Anterior cingulate cortex (tissue), 58 donors: ENCODE measurements at places on chromosomes 16 and 17.

GRCh38 chr16:72715267-72715666 is 332.7 kb downstream of the ZFHX3 start:
- no peak for DNase-seq

DNA sequence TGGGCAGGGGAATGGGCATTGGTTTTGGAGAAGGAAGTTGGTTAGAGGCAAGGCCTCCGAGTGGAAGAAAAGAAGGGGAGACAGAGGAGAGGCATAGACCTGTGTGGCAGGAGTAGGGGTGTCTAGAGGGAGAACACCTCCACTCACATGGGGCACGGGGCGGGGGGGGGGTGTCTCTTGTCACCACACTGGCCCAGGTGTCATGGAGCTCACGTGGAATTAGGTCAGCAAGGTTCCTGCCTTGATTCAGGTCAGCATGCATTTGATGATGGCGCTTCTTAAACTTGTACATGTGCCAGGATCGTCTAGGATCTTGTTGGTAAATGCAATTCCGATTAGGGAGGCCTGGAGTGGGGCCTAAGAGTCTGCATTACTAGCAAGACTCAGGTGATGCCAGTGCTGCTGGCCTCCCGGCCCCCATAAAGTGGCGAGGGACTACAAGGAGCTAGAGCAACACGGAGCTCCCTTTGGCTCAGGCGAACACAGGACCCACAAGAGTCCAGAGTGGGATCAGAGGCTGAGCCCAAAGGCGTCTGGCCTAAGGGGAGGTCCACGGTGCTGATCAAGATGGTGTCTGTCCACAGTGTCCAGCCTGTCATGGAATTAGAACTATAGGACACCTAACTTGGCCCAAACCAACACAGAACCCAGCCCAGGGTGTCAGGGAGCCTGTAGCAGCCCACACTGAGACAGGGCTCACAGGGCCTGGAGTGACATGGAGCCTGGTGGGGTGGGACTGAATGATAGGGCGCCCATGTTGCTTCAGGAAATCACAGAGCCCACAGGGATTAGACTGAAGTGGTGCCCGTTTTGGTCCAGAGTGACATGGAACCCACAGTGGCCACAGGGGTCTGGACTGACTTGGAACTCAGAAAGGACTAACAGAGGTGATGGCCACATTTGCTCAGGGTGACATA is 16.7 kb downstream of the EPOP start:
- no peak for DNase-seq

DNA sequence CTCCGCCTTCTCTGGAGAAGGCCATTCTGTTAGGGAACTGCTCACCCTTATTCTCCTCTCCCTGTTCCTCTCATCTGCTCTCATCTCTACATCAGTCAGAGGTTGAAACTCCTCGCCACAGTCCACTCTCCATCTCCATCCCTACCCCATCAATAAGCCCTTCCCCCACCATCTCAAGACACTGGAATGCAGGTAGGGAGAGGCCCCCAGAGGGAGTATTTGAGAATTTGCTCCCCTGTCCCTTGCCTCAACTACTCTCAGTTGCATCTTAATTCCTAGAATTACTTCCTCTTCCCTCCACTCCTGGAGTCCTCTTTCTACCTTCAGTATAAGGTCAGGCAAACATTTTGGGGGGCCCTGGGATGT is 2.0 kb upstream of the AATF start:
- no peak for DNase-seq

DNA sequence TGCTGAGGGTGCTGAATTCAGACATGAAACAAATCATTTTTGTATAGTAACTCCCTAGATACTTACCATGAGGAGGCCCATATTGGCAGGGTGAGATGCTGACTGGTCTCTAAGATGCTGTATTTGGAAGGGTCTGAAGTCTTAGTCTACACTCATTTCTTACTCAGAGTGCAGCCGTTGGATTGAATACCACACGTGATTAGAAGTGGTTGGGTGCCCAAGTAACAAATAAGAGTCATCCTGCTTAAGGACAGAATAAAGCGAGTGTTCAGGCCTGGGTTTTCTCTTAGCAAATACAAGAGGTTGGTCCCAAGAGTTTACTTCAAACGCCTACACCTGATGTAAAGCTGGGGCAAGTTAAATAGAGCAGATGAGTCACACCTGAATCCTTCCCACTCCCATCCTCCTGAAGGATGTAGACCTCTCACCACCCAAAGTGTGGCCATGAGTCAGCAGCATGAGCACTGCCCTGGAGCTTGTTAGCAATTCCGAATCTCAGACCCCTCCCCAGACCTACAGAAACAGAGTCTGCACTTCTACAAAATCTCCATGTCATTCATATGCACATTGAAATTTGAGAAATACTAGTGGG is 284.6 kb upstream of the CDH5 start:
- DNase-seq, result no peak

GRCh38 chr16:58198022-58198683 is at the start of gene CSNK2A2:
Gene CSNK2A2 (minus strand): TSS chr16:58198106. CDS start chr16:58197736, 370 bp downstream.
- DNase-seq, result peak; percentile 34

DNA sequence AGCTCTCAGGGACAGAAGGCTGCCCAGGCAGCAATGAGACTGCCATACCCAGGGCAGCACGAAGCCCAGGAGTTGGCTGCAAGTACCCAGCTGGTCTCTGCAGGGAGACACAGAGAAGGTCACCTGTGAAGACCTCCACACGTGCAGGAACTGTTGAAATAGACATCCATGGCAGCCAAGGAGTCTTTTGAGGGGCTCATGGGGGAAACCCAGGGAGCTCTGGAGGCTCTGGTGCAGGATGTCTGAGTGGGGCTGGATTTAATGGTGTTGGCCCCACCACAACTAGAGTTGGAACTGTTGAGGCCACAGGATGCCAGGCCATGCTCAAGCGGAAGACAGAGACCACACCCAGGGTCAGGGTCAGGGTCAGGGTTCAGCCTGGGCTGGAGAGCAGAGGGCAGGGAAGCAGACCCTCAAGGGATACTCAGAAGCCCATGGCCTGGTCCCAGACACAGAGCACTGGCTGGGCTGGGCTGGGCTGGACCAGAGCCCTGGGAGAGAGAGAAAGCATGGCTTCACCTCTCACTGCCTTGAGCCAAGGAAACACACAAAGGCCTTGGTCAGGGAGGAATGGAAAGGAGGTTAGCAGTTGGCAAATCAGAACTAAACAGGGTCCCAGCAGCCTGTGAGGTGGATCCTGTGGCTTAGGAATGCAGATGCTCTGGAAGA is 21.4 kb downstream of the PITPNM3 start:
- DNase-seq, result no peak

GRCh38 chr17:18888766-18889290 is 30.9 kb downstream of the PRPSAP2 start:
- no peak for DNase-seq

GRCh38 chr17:55717898-55718735 is 4.5 kb downstream of the TMEM100 start:
- peak; percentile 20 for DNase-seq

DNA sequence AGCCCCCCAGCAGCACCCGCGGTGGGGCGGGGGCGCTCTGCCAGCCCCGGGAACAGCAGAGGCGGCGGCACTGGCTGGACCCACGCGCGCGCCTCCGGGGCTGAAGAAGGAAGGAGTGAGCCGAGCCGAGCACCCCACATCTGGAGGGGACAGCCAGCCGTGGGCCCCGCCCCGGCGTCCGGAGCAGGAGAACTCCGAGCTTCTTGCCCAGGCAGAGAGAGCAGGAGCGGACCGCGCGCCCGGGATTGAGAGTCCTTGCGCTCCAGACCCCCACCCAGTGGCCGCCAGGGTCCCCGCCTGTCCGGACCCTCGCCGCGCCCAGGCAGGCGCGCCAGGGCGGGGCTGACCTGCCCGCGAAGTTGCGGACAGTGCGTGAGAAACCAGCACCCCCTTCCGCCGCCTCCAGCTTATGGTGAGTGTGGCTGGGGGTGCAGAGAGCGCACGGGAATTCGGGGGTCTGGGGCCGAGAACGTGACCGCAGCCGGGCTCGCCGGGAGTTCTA is 921.9 kb upstream of the EEF2KMT start:
- DNase-seq, result peak; percentile 29

GRCh38 chr16:67486805-67487204 is 3.5 kb upstream of the AGRP start:
- no peak for DNase-seq

- DNase-seq, result no peak
Observed at GRCh38 chr17:31147507-31148202, 52.9 kb downstream of the NF1 start.

DNA sequence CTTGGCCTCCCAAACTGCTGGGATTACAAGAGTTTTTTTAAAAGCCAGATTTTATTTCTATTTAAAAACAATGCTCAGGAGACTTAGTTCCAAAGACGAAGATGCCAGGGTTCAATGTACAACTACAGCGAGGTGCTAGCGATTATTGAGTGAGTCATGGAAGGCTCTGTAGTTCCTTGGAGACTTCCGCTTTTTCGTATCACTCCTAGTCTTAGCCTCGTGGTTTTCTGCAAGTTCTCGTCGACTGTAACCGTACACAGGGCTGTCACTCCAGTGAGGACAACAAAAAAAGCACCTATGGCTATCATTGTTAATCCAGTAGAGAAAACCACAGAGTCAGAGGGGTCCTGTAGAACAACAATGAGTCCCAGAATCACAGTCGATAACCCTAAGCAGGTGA is 22.7 kb upstream of the ZC3H7A start:
- DNase-seq, result no peak

- peak; percentile 42 for DNase-seq
Observed at GRCh38 chr17:60602385-60602742, 2.4 kb downstream of the PPM1D start.

DNA sequence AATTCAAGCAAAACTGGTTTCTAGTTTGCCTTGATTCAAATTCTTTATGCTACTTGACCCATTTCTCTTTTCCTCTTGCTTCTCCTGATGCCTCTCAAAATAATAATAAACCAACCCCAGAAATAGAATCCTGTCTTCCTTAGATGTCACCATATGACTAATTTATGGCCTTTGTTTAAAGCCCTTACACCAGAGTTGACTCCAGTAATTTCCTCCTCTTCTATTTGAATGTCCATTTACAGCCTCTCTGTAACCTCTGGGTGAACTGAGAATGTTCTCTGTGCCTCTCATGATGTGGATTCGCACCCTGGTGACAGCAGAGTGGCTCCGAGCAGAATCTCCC is 31.5 kb downstream of the ZFHX3 start:
- DNase-seq, result no peak

- DNase-seq, result no peak
Observed at GRCh38 chr16:73063854-73064211, 15.9 kb upstream of the ZFHX3 start.

- DNase-seq, result peak; percentile 31
Observed at GRCh38 chr17:45782889-45783592, 1.1 kb upstream of the CRHR1 start.

GRCh38 chr16:60642956-60643355 is 1393.3 kb downstream of the CDH8 start:
- DNase-seq, result no peak

- DNase-seq, result no peak
Observed at GRCh38 chr17:39200957-39201510, 951 bp downstream of the RPL19 start.

- no peak for DNase-seq
Observed at GRCh38 chr17:45336390-45337182, 19.8 kb upstream of the MAP3K14 start.

DNA sequence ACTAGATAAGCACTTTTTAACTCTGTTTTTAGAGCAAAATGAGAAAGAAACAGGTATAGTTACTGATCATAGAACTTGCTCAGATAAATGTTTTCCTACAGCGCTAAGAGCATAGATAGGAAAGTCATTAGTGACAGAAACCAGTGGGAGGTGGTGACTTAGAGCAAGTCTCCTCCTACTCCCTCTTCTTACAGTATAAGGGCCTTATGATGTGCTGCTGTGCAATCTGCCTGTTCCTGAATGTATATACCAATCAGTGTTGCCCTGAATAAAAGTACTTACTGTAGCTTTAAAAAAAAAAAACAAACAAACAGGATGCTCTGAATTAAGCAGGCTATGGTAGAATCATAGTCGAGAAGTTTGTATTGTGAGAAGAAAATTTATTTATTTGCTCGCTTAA is 23.3 kb upstream of the RASL10B start:
- DNase-seq, result no peak

- no peak for DNase-seq
Observed at GRCh38 chr17:34383216-34383615, 20.2 kb upstream of the CCL1 start.

DNA sequence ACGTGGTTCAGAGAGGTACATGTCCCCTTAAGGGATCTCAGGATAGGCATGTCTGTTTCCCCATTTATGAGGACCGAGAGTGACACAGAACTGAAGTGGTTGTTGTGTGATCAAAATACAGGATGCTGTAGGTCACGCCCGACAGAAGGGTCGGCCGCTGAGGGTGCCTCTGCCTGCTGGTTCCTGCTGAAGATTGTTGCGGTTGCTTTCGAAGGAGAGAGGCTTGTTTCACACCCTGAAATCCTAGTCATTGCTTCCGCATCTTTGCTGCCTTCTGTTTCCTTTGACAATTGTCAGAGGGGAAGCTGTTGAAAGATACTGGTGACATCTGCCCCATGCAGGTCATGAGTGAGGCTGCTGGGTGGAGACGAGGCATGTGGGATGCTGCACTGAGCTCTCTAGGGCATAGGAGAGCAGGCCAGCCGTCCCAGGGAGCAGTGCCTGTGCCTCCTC is 3.8 kb upstream of the NAT9 start:
- no peak for DNase-seq

DNA sequence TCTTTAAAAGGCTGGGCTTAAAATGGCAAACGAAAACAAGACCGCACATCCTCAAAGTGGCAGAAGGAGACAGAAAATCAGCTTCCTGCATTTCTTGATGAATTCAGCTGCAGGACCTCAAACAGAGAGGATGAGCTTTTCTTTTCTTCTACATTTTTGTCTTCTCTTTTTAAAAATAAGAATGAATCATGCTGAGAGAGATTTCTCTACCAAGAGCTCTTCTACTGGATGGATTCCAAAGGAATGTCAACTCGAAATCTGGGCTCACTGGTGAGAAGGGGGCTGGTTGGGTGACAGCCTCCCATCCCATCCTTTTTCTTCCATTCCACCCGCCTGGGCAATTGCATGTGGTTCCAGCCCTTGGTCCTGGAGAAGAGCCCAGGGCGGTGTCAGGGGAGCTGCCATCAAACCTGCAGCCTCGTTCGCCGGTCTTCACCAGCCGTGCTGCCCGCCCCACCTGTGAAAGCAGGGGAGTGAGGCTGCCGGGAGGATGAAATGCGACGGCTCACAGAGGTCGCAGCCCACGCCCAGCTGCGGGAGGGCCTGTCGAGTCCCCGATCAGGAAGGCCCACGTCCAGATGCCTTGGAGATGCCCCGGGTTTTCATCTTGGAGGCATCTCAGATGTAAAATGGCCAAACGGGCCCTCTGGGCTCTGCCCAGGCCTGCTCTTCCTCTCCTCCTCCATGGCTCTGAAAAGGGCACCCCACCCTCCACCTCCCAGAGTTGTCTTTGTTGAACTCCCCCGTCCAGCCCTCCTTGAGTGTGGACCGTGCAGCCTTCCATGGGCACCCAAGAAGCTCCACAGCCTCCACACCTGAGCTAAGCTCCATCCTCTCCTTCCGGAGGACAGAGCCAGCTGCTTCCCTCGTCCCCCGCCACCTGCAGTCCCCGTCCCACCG is 121.9 kb downstream of the FOXL1 start:
- no peak for DNase-seq

GRCh38 chr16:49604602-49605001 is 231.0 kb downstream of the C16orf78 start:
- DNase-seq, result no peak

GRCh38 chr17:2331303-2331702 is 5.0 kb downstream of the TSR1 start:
- no peak for DNase-seq

GRCh38 chr17:64385187-64386083 is 5.2 kb downstream of the PECAM1 start:
- DNase-seq, result no peak
